Posterior cingulate gyrus (tissue), 11 donors: ENCODE measurements at places on chromosomes 7 and 10.

DNA sequence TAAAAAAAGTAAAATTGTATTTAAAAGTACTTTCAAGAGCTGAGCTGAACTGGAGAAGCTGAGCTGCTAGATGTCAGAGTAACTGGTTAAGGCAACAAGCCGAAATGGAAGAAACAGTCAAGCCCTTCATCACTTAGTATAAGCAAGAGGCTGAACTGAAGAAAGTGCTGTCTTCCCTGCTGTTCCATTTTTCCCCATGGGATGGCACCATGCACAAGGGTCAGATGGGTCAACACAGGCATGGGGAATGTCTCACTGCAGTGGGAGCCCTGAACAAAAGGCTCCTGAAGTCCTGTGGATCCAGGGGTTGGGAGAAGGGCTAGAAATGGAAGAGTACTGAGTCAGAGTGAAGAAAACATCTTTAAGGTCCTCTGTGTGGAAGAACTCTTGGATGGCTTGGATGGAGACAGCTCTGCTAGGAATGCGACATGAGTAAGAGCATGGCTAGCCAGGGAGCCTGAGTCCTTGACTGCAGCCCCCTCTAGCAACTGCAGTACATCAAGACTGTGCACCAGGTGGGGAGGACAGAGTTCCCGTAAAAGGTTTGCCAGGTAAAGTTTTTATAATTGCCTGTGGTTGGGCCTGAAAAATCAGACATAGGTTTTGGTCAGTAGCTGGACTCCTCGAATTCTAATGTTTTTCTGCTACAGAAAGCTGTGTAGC lies 348.3 kb downstream of the GPR158 start:
- DNase-seq = no peak

GRCh38 chr7:50181081-50181480 lies 88.0 kb upstream of the ZPBP start:
- no peak for DNase-seq

DNA sequence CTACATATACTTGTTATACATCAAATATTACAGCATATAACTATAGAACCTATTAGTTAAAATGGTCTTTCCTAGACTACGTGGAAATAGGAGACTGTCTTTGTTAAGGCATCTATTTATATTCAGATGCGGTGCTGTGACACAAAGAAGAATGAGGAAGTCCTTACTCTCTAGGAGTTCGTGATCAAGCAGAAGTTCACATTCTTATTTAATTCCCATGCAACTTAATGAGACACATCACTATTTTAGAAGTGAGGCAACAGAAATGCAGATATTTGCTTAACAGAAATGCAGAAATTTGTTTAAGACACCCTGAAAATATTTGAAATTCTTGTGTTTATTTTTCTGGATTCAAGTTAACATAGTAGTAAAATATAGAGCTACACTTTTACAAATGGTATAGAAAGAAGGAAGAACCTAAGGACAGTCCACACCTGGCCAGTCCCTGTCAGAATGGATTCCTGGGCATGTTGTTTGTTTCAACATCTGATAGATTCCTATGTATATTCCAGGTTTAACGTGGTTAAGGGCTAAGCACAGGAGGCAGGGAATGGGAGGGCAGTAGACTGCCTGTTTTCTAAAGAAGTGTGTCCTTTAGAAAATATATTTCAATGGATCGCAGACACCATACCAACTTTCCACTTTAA lies 70.6 kb upstream of the NXPH1 start:
- no peak for DNase-seq

DNA sequence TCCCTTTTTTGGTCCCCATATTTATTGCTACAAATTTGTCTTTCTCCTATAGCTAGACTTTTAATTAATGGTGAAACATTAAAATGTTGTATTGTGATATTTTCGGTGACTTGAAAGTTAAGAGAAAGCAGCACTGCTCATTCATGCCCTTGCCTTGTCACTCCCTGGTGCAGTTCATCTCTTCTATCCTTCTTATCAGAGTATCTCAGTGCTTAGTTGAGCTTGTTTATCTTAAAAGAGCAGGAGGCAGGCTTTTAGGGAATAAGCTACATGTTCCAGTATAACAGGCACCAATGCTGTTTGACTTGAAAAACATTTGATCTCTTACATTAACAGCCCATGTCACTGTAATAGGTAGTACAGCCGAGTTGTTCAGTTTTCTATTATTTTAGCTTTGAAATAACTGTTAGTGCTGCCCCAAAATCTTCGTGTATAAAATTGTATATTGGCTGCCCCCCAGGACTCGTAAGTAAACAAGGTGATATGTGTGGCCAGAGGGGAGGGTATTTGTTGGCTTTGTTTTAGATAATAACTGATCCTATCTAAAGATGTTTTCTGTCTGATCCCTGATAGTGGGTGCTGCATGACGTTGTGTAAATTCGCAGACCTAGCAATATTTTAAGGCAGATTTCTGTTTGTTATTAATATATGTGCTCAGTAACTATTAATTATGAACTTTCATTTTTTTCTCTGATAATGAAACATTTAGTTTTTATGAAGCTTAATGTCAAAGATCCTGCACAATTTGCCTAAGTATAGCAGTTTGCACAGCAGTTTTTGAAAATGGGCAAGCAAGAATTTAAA lies 96.5 kb downstream of the BTRC start:
- DNase-seq = no peak

- DNase-seq = no peak
Observed at GRCh38 chr7:3446786-3447185, 145.7 kb downstream of the SDK1 start.

DNA sequence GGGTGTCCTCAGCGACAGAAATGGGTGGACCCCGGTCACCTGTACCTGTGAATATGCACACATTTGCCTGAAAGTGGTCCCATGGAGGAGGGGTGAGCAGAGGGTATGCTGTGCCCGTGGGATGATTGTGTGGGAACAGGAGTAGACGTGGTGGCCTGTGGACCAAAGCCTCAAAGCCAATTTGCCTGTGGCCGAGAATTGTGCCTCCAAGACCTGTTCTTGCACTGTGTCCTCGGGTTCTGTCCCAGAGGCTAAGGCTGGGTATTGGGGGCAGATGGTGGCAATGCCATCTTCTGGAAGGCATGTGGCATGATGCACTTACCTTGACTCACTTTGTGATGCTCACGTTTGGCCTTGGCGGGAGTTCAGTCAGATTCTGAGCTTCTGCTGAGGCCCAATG lies 351.0 kb downstream of the TCERG1L start:
- DNase-seq = no peak

GRCh38 chr10:1249142-1249920 lies 193.1 kb downstream of the WDR37 start:
- no peak for DNase-seq
